ENCODE measurements at places on chromosomes 1 and 21.

DNA sequence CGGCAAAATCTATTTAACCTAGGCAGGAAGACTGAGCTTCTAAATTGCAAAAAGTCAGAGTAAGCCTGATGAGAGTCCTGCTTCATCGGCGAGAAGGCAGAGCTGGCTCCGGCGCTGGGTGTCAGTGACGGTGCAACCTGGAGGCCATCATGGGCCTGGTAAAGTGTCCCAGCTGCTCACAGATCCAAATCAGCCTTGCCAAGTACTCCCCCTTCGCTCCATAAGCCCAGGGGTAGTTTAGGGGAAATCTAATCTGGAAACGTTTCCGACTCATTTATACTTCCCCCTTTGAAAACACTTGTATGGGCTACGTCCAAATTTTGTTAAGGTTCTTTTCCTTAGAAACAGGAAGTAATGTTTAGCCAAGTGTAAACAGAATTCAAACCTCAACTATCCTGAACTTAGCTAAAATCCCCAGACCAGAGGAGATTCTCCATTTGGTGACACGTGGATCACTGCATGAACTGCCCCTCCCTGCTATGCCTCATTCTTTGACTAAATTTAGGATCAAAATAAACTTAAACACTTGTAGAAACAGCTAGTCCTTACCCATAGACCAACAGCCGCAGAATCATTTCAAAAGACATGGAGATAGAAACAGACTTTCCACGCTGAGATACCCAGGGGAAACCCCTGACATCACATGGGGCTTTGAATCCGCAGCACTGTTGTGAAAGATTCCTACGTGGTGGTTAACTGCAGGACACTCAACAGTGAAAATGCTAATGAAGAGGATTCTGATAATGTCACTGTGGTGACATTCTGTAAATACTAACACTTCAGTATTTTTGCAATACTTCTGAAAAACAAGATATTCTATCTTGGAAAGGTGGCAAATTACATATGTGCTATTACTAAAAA lies 172.7 kb downstream of the TGFBR3 start:
- peak; percentile 54 for DNase-seq

DNA sequence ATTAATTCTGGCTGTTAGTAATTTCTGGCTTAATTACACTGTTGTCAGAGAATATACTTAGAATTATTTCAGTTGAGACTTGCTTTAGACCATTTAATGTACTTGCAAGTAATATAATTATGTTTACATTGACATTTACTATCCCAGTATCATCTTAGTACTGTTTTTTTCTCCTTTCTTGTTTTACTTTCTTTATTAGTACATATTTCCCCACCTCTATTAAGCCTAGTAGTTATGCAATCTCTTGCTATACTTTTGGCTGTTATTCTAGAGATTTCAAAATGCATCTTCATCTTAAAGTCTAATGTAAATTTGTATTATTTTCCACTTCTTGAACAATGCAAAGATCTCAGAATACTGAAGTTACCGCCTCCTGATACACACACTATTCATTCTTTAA lies 24.4 kb downstream of the BRWD1 start:
- DNase-seq, result no peak

DNA sequence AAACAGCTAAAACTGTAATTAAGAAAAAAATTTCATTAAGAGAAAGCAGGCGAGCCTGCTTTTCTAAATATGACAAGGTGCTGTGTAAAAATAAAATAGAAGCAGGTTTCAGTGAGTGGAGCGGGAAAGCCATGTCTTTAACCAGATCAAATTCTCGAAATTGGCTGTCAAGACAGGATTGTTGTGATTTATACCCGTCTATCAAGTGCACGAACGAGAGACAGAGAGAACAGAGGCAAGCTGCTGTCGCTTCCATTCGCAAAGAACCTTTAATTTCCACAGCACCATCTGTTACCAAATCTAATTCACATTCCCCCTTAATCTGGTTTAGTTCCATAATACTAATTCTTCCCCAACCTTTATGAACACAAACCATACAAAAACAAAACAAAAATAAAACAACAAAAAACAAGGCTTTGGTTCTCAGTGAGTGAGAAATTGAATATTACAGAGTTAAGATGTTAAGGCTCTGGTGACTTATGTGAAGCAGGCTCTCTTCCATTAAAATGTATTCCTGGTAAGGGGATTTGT lies 35.0 kb downstream of the ESRRG start:
- no peak for DNase-seq

DNA sequence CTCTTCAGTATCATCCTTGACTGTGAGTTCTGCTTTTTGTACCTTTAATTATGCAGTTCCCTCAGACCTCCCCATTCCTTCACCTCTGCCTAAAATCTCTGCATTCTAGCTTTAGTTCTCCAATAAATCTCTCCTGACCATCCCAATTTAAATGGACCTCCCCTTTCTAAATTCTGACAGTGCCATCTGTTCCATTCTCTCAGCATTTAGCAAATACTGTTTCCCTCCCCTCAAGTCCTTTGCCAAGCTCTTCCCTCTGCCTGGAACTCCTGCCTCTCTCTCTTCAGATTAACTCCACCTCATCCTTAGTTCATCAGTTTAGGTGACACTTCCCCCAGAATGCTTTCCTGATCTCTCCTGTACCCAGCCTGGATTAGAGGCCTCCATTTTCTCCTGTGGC lies 54.0 kb upstream of the JUN start:
- DNase-seq, result no peak

GRCh38 chr1:61400131-61400770 lies 317.9 kb downstream of the NFIA start:
- no peak for DNase-seq

DNA sequence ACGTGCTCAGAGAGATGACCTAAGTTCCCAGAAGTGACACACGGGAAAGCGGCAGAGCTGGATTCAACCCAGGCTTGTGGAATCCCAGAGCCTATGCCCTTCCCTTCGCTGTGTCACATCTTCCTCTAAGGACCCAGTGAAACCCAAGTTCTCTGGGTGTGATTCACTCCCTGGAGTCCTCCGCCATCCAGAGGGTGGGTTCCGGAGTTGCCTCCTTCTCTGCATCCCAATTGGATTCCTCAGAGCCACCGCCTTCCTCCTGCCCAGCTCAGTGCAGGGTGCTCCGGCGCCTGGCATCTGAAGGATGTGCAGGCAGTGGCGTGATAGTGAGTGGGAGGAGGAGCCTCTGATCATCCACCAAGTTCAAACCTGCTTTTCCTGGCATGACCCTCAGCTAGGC lies 20.7 kb upstream of the RCC2 start:
- no peak for DNase-seq

DNA sequence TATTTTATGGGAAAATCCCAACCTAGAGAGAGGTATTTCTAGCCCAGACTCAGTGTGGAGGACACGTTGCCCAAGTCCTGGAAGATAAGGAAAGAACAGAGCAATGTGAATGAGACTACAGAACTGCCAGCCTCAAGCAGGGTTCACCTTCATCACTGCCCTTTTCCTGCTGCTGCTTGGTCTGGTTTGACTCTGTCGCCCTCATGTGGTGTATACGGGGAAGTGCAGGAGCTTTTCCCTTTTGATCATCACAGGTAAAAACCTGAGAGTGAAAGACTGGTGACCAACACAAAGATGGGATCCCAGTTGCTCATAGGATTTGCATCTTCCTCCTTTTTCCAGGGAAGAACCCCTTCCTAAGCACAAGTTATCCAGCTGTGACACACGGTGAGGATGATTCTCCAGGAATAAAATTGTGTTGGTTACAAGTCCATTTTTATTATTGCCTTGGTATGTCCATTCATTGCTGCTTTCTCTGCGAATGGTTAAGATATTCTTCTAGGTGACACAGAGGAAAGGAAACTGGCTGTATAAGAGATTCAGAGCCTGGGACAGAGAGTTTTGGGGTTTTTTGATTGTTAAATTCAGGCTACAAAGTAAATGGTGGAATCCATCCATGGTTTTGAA lies 89.5 kb upstream of the CD53 start:
- DNase-seq, result peak; percentile 44

DNA sequence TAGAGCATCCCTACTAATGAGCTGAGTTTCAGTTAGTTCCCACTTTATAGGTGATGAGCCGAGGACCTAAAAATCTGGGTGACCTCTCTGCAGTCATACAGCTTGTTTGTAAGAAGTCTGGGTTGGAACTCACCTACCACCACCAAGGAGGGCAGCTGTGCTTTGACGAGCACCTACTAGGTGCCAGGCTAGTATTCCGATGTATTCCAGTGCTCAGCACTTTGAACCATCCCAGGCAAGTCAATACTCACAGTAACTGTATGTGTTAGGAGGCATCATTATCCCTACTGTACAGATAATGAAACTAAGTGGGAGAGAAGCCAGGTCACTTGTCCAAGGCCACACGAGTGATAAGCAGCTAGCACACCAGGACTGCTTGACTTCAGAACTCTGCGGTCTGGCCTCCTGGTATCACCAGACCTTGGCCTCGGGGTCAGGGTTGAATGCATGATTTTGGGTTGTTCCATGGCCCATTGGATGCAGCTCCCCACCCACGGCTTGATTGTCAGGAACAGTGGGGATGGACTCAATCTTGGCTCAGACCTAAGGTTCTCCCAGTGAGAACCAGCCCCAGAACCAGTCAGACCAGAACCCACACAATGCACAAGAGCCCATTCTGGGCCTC lies 20.7 kb downstream of the ECE1 start:
- no peak for DNase-seq

DNA sequence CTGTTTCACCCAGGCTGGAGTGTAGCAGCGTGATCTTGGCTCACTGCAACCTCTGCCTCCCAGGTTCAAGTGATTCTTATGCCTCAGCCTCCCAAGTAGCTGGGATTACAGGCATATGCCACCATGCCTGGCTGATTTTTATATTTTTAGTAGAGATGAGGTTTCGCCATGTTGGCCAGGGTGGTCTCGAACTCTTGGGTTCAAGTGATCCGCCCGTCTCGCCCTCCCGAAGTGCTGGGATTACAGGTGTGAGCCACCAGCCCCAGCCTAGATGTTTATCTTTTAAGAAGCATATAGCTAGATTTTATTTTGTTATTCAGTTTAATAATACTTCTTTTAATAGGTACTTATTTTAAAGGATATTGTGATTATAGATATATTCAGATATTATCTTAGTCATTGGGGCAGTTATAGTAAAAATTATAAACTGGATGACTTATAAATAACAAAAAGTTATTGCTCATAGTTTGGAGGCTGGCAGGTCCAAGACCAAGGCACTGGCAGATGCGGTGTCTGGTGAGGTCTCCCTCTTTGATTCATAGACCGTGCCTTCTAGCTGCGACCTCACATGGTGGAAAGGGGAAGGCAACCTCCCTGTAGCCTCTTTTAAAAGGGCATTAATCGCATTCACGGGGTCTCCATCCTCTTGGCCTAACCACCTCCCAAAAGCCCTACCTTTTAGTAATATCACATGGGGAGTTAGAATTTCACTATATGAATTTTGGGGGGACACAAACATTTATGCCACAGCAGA lies 3.1 kb upstream of the KCNE2 start:
- DNase-seq, result no peak

- no peak for DNase-seq
Observed at GRCh38 chr21:34344584-34344983, 19.2 kb upstream of the KCNE2 start.

- DNase-seq, result no peak
Observed at GRCh38 chr1:64482720-64483119, 12.8 kb downstream of the CACHD1 start.

DNA sequence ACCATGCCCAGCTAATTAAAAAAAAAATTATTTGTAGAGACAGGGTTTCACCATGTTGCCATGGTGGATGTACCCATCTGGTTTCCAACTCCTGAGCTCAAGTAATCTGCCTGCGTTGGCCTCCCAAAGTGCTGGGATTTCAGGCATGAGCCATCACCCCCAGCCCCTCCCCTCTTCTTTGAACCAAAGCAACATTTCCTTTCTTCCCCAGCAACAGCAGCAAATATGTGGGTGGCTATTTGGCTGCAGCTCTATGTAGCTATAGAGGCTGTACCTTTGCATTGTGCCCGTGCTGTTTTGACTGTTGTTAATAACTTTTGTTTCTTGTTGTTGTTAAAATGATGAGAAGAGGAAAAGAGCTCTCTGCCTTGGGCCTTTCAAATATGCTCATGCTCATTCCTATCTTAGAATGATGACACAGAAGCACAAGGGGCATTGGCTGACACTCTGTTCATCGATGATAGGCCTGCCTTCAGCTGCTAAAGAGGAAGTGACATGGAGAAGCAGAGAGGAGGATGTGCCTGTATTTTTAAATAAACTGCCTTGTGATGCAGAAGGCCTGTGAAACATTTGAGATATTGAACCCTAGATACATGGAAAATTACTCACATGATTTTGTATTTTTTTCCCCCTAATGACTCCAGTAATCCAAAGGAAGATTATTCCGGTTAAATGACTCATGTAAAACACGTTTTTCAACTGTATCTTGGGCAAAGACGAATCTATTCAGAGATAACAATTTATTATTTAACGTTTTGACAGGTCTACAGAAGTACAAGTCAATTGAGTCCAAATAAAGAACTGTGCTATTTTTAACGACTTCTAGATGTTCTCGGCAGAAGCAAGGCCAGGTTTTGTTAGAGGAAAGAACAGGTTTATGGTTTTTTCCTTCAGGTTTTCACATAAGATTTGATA lies 20.5 kb upstream of the XPR1 start:
- no peak for DNase-seq

GRCh38 chr1:212256369-212256768 lies 28.8 kb upstream of the PPP2R5A start:
- DNase-seq, result no peak

DNA sequence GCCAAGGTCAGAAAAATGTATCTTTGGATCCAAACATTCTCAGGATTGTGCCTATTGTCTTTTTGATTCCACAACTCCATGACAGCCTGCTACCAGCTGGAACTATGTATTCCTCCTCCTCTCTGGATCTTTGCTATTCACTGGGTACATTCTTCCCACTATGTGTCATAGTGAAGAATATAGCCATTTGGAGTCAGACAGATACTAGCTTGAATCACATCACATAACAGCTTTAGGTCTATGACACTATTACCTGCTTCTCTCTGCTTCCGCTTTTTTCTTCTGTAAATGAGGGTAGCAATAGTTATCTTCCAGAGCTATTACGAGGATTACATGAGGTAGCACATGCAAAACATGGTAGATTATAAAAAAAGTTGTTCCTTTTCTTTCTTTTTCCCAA lies 5.4 kb upstream of the EXO1 start:
- no peak for DNase-seq

GRCh38 chr21:16195538-16195910 lies 465.7 kb downstream of the USP25 start:
- no peak for DNase-seq

- no peak for DNase-seq
Observed at GRCh38 chr1:200296091-200296661, 113.7 kb downstream of the ZNF281 start.

- no peak for DNase-seq
Observed at GRCh38 chr1:118986555-118987467, 1.3 kb downstream of the TBX15 start.
